Activated naive CD8-positive, alpha-beta T cell treated with anti-CD3 and anti-CD28 coated beads for 36 hours (primary cell): ENCODE measurements at places on chromosomes 7 and 10. TPM values are rescaled to one million over a fixed set of nuclear protein-coding genes. Genes with fewer than 3 reads are reported as not detected.

The CAMK1D gene
- total RNA-seq = 15.4 TPM

- no peak for DNase-seq
- H3K36me3 ChIP-seq = no peaks in the 10 kb centered on the region
- H3K27ac ChIP-seq = no peak overlapping the region
- H3K4me1 ChIP-seq = peaks cover 2% of the 10 kb centered on the region
Observed at GRCh38 chr10:122531261-122531660, 29.3 kb upstream of the DMBT1 start.

- no peaks in the 10 kb centered on the region for H3K36me3 ChIP-seq
- DNase-seq = no peak
- H3K4me3 ChIP-seq = no peak overlapping the region
- no peak overlapping the region for H3K27ac ChIP-seq
- H3K27me3 ChIP-seq = no peaks in the 10 kb centered on the region
- H3K4me1 ChIP-seq = peaks cover 12% of the 10 kb centered on the region
Observed at GRCh38 chr10:74738052-74738451, 88.3 kb upstream of the KAT6B start.

The SAMD9 gene
- 16.8 TPM for total RNA-seq

The SGMS1 gene
- 11.3 TPM for total RNA-seq

DNA sequence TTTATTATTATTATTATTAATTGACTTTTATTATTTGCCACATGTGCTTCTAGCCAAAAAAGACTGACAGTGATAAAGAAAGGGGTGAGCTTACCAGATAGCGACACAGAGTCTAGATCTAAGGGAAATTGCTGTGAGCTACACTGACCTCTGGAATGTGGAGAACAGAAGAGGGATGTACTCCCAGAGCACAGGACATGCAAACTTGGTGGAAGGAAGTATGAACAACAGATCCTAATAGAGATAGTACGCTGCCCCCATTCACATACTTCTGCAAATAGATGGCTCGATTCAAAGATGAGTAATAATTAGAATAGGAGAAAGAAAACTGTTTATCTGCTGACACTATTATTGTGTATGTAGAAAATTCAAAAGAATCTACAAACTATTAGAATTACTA, 109.3 kb upstream of the HPS1 start:
- no peak overlapping the region for H3K4me3 ChIP-seq
- H3K27ac ChIP-seq = no peak overlapping the region
- H3K27me3 ChIP-seq = peaks cover 21% of the 10 kb centered on the region
- DNase-seq = no peak
- no peaks in the 10 kb centered on the region for H3K4me1 ChIP-seq

DNA sequence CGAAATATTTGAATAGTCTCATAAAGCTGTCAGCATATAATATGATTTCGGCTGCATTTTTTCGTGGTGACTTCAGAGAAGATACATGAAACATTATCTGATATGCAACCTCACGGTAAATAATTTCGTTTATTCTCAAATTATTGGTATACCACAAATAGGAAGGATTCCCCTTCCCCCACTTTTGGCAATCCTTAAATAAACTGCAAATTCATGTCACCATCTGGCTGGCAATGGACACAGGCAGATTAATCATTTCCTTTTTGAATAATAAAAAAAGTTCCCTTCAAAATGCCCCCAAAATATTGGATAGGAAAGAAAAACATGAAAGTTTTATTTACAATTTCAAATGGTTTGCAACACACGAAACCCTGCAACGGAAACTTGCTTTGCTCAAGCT, 234.5 kb upstream of the MEOX2 start:
- H3K27ac ChIP-seq = no peak overlapping the region
- H3K36me3 ChIP-seq = no peaks in the 10 kb centered on the region
- no peak overlapping the region for H3K4me3 ChIP-seq
- H3K4me1 ChIP-seq = no peaks in the 10 kb centered on the region

DNA sequence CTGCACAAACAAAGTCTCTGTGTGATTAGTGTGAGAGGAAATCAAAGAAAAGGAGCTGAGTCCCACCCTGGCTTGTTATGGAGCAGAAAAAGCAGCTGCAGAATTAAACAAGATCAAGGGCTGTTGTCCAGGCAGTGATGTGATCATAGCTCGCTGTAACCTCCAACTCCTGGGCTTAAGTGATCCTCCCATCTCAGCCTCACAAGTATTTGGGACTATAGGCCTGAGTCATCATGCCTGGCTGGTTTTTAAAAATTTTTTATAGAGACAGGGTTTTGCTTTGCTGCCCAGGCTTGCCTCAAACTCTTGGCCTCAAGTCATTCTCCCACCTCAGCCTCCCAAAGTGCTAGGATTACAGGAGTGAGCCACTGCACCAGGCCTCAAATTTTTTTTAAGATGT, 88.9 kb downstream of the IPMK start:
- H3K4me3 ChIP-seq = no peak overlapping the region
- H3K36me3 ChIP-seq = no peaks in the 10 kb centered on the region
- H3K27me3 ChIP-seq = peaks cover 7% of the 10 kb centered on the region
- no peak for DNase-seq
- H3K4me1 ChIP-seq = no peaks in the 10 kb centered on the region

GRCh38 chr7:116573541-116573940, 48.7 kb downstream of the CAV1 start:
- H3K4me3 ChIP-seq = no peak overlapping the region
- no peak for DNase-seq
- no peak overlapping the region for H3K27ac ChIP-seq
